ENCODE measurements at places on chromosomes 1 and 21. TPM values are rescaled to one million over a fixed set of nuclear protein-coding genes. Genes with fewer than 3 reads are reported as not detected.

Gene TDRD10
- 28.0 TPM for total RNA-seq

Gene C2CD4D
- not detected for total RNA-seq

Gene BLACAT1
- not detected for total RNA-seq

DNA sequence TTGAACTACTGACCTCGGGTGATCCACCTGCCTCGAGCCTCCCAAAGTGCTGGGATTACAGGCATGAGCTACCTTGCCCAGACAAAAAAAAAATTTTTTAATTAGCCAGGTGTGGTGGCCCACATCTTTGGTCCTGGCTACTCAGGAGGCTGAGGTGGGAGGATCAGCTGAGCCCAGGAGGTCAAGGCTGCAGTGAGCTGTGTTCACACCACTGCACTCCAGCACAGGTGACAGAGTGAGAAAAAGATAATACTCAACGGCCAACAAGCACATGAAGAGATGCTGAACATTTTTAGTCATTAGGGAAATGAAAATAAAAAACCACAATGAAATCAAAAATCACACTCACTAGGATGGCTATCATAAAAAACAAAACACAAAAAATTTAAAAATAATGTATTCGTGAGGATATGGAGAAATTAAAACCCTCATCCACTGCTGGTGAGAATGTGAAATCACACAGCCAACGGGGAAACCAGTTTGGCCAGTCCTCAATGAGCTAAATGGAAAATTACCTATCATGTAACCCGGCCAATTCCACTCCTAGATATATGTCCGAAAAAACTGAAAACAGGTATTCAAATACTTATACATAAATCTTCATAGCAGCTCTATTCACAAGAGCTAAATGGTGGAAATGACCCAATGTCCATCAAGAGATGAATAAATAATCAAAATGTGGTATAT, 41.2 kb downstream of the ENAH start:
- DNase-seq, result no peak

- no peak for DNase-seq
These were observed 161.6 kb downstream of the ASTN1 start for GRCh38 chr1:177002891-177003290.
